ENCODE measurements at places on chromosomes 1 and 21.
A peak's percentile ranks its signal among the peaks of the same experiment; 100 is the strongest.

GRCh38 chr21:25637851-25638659 is 1.0 kb upstream of the JAM2 start:
- no peak for DNase-seq

DNA sequence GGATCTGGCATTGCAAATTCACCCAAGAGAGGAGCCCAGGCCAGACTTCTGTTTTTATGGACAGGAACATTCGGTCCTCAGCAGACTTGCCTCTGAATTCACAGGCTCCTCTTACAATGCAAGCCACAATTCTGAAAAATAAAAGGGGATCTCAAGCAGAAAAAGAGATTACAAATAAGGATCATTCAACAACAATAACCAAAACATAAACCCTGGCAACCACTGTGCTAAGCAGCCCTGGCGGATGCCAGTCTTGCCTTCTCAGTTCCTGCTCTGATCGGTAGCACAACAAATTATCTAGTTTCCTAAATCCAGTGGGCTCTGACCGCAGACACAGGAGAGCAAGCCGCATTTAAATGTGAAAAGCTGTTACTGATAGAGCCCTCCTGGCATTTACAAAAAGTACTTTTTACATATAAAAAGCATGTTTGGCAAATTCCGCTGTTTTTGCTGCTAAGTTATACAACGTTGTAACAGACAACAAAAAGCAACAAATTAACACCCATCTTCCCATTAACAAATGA is 123.4 kb upstream of the FOXD3 start:
- no peak for DNase-seq

DNA sequence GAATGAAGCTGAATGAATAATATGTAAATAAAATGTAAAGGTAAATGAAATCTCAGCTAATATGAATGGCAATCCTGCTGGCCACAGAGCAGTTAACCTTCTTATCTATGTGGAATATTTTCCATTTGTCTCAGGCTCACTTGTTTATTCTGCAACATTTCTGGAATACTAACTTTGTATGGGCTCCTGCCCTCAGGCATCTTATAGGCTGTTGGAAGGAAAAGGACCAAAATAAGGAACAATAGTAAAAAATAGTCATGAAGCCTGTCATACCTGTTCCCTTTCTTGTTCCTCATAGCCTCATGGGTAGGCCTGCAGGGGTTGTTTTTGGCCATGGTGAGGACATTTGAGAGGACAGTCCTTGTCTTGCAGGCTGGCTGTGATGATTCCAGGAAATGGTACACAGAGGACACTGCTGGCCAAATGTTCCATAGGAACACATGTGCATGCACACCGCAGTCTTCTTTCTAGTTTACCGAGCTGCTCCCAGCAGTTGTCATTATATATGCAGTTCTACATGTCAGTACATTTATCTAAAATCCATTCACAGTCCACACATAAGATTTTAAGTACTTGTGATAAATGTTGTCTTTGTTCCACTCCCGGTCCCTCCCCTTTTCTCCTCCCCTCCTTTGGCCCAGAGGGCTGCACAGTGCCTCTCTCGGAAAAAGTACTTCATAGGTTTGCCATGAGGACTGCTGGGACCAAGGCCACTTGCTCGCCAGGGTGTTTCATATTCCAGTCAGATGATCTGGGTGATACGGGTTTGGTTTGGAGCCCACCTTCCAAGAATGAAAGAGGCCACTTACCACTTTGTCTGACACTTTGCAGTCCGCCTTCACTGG is 15.2 kb upstream of the KCNQ4 start:
- DNase-seq, result no peak

- no peak for DNase-seq
These were observed 21.3 kb downstream of the MRPL37 start for GRCh38 chr1:54221113-54221834.

DNA sequence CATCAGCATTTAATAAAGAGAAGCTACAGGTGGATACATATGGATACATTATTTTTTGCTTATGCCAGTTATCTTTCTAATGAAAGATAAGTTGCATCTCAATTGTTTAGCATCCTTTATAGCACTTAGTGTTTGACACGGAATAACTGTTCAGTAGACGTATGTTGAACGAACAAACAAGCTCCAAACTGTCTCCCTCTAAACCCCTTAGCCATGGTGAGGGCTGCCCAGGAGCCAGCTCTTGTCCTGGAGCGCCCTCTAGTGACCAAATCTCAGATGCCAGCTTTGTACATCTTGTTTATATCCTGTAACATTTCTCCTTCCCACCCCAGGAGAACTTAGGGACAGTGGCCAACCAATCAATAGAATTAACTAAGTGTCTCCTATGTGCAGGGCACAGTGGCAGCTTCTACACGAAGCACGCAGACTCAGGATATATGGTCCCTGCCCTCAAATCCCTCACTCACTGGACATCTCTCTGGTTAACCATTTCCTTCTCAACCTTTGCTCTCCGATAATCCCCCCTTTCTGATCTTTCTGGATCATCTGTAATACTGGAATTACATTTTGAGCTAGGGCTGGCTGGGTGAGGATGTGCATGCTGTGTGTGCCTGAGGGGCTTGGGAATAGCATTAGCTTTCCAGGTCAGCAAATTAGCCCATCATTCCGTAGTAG is 22.9 kb downstream of the KCNA10 start:
- peak; percentile 42 for DNase-seq

GRCh38 chr1:226627050-226627755 is 78.6 kb downstream of the STUM start:
- DNase-seq, result no peak

GRCh38 chr1:161175771-161176453 is 1.4 kb downstream of the B4GALT3 start:
- no peak for DNase-seq

GRCh38 chr1:60727552-60727951 is 354.8 kb upstream of the NFIA start:
- no peak for DNase-seq

GRCh38 chr21:16085421-16085820 is 355.6 kb downstream of the USP25 start:
- no peak for DNase-seq

- DNase-seq, result peak; percentile 52
These were observed at the start of gene SLC45A1 for GRCh38 chr1:8317647-8318381. Gene SLC45A1, plus strand, starts transcription at chr1:8318114. Its CDS starts 6,216 bp downstream, at chr1:8324330.

DNA sequence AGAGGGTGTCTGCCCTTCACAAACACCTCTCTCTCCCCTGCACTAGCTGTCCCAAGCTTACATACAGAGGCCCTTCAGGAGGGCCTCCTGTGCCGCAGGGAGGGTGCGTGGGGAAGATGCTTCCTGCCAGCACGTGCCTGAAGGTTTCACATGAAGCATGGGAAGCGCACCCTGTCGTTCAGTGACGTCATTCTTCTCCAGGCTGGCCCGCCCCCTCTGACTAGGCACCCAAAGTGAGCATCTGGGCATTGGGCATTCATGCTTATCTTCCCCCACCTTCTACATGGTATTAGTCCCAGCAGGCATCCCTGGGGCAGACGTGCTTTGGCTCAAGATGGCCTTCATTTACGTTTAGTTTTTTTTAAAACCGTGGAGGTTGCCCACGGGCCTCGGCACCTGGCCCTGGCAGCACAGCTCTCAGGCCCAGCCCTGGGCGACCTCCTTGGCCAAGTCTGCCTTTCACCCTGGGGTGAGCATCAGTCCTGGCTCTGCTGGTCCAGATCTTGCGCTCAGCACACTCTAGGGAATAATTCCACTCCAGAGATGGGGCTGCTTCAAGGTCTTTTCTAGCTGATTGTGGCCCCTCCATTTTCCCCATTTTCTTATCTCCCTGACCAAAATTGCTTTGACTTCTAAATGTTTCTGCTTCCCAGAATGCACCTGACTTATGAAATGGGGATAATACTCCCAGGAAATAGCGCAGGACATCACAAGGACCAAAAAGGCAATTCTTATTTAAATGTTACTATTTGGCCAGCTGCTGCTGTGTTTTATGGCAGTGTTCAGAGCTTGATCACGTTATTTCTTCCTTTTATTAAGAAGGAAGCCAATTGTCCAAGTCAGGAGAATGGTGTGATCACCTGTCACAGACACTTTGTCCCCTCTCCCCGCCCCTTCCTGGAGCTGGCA is 6.1 kb downstream of the NPPA start:
- no peak for DNase-seq

DNA sequence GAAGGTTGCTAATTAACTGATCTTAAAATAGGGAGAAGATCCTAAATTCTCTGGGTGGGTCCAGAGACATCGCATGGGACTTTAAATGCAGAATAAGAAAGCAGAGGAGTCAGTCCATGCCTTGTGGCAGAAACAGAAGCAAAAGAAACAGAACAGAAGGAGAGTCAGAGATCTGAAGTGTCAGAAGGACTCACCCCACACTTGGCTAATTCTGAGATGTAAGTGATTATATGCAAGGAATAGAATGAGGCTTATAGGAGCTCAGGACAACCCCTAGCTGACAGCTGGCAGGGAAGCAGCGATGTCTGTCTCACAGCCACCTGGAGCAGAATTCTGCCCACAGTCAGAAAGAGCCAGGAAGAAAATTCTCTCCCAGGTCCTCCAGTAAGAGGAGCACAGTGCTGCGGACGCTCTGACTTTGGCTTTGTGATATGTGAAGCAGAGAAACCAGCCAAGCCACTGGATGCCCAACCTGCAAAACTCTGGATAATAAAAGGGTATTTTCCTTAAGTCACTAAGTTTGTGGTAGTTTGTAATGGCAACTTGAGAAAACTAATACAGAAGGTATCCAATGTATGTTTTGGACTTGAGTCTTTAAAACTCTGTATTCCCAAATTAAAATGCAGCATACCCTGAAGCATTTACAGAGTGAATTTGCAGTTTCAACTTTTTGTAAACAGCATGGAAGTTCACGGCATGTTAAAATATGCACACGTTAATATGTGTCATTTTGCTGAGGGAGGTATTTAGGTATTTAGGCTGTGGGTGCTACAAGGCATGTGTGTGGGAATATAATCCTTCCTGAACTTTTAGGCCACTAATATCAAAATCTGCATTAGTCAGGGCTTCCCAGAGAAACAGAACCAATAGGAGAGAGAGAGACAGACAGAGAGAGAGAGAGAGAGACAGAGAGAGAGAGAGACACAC is 388.5 kb downstream of the PCP4 start:
- DNase-seq, result no peak

DNA sequence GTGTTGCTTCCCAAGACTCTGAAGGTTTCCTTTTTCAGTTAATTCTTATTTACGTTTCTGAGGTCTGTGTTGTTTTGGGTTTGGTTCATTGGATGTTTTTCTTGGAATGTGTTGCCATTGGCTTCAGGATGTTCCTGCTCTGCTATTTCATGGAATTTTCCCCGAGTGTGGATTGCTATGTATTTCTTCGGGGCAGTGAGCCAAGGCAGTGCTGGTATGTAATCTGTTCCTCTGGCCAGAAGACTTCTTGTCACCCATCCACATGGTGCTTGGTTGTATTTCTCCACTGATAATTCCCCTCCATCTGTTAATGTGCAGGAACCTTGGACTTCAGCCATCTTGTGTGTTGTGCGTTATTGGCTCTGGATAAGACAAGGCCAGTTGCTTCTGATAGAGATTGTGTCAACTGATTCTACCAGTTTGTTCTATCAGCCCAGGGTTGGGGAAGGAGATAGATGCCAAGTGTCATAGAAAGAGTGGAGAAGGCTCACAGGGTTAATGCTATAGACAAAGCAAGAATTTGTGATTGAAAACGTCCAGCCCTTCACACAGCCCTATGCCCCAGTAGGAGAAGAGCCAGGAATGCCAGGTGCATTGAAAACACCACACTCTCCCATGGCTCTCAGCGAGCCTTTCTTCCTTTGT is 505.2 kb downstream of the PLPP3 start:
- DNase-seq, result no peak

DNA sequence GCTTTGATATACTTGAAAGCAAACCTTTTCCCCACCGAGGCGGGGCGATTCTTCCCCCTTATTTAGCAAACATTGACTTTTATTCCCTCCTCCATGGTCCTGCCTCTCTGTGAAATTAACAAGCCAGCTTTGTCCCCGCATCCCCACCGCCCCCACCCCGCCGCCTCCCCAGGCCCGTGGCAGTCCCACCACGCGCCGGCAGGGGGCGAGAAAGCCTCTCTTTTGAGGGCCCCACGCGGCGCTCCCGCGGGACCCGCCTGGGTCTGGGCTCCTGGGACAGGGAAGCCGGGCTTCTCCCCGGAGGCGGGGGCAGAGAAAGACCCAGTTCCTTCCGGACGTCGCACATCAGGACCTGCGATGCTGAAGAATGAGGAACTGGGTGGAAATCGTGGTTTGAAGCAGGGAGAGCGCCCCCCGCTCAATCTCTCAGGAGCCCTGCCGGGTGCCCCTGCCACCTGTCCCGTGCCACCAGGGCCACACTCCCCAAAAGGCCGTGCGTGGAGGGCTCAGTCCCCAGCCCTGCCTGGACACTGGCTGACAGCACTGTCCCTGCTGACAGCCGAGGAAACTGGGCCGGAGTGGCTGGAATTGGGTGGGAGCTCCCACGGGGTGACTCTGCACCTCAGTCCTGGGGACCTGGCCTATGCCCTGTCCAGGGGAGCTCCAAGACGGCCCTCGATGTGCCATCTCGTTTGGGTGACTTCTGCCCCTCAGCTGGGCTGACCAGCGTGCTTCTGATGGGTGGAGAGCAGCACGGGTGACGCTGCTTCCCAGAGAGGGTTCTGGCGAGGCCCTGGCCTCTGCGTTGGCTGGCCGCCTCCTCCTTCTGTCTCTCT is 8.6 kb upstream of the ACTRT2 start:
- no peak for DNase-seq

DNA sequence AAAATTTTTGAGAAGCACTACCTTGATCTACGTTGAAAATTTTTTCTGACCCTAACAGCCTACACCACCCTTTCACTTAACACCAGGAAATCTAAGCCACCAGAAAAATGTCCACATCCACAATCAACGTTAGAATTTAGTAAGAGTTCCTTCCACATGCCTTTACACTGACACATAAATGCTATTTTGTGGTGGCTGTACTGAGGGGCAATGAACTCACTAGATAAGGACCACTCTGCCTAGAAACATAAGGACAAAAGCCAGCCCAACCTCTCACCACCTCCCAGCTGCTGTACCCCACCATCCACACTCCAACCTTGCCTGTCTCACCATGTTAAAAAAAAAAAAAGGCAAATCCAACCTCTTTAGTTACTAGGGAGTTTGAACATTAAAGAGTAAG is 29.8 kb downstream of the PARP1 start:
- no peak for DNase-seq

GRCh38 chr1:162551969-162552683 is 9.4 kb upstream of the UAP1 start:
- no peak for DNase-seq

GRCh38 chr1:2981981-2982614 is 39.2 kb upstream of the ACTRT2 start:
- no peak for DNase-seq

DNA sequence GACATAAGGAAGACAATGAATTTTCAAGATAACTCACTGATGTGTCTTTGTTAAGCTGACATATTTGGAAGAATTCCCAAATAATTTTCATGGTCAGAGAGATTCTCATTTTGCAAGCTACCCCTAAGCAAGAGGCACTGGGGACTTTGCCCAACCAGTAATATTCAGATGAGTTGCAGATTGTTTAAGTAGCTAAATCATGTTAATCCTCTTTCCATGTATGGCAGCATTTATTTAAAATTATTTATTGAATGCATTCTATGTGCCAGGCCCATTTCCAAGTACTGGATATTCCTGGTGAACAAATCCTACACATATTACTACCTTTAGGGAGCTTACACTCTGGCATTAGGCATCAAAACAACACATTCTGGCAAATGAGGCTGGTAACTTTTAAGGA is 56.5 kb upstream of the BACH1 start:
- DNase-seq, result no peak
